Iris pigment epithelial cell (primary cell): ENCODE measurements at places on chromosomes 7 and 10.

GRCh38 chr10:50398381-50398780 is 147.1 kb upstream of the ASAH2 start:
- DNase-seq: peak; percentile 84

DNA sequence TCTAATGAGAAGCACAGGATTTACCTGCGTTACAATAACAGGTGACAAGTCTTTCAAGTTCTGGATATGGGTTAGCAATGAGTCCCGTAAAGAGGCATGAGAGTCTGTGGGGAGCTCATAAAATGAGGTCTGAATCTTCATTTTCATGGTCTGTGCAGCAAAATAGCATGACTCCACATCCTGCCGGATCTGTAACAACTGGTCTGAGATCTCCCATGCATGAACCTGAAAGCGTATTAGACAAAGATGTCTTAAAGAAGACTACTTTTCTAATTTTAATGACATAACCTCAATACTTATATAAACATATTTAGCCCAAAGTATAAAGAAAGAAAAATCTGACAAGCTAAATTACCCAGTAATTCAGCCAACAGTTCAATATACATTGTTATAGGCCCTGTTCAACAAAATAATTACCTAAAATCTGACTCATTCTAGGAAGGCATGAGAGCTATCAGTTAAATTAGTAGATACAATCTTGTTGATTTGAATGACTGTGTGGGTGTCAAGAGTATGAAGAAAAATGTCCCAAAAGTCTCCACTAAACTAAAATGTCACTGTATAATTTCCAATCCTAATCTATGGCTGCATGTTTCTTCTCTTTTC is 36.9 kb downstream of the TNPO3 start:
- DNase-seq: no peak

DNA sequence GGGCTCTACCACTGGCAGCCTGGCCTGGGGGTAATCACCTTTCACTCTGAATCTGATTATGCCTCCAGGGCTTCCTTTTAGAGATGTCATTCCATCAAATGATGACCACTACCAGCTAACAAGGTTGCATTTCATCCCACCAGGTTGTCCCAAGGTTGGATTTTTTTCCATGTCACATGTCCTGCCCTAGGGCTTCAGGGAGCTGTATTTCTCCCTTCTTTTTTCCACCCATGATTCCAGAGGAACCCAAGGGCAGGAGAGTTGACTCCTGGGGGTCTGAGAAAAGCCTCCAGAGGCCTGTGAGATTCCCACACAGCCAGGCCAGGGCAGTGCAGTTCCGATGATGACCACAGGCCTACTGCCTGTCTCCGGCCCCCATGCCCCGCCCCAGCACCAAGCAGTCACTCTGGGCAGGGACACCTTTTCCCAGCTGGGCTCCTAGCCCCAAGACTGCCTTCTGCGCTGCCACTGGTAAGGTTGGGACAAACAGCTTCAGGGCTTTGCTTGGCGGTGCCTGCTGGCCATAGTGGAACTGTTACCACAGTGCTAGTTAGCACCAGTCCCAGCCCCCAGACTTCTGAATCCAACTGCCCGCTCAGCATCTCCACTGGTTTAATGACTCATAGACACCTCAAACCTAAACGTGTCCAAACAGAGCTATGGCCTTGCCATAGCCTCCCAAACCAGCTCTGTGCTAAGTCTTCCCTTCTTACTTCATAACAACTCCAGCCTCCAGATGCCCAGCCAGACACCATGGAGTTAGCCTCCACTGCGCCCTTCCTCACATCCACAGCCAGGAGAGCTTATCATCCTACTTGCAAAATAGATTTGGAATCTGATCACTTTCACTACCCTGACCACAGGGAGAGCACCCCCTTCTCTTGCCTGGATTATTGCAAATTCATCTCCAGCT is 133.7 kb downstream of the ARHGAP22 start:
- peak; percentile 19 for DNase-seq

DNA sequence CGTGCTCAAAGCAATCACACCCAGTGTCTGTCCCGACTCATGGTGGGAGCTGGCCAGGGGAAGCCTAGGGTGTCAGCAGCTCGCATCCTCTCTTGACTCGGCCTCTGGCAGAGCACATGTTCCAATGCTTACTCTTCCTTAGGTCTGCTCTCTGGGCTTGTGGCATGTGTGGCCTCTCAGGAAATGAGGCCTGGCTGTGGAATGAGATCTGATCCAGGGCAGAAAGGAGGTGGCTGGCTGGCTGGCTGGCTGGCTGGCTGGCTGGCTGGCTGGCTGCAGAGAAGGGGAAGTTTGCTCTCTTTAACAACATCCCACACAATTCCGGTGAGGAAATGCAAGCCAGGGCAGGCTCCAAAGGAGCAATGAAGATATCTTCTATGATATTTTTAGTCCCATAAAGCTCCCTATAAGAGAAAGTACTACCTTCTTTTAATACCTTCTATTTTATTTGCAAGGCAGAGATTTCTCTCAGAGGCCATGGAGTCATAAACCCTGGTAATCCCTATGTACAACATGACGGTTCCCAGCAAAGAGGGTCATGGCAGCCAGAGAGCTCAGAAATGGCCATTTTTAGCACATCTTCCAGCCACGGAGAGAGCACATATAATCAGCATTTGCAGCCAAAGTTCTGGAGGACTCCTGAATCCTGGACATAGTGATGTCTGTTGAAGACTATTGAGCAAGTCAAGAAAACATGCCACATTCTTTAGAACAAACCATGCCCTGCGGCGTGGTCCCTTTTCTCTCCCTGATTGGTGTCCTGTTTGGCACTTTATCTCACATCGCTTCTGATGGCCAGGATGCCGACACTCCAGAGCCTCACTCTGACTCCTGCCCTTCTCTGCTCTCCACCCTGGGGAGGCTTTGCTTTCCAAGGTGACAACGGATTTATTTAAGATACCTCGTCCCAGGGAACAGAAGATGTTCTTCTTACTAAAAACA is 153.7 kb downstream of the FANK1 start:
- peak; percentile 62 for DNase-seq

- no peak for DNase-seq
Measured at GRCh38 chr10:85598646-85599045, 767.9 kb downstream of the GRID1 start.

DNA sequence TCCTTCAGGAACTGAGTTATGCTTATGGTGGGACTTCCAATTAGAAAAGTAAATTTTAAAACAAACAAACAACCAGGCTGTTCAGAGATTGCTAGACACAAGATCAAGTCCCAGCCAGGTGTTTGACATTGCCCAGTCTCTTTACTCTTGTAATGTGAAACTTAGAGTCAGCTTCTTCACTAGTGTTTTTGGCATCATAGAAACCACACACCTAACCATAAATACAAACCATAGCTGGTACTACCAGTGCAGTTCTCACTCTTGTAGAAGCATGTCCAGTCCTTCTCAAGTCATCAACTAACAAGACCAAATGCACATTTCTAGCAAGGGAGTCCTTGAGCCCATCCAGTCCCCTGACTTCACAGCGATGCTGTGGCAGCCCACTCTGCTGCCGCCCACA is 339.9 kb downstream of the GFRA1 start:
- DNase-seq: no peak

DNA sequence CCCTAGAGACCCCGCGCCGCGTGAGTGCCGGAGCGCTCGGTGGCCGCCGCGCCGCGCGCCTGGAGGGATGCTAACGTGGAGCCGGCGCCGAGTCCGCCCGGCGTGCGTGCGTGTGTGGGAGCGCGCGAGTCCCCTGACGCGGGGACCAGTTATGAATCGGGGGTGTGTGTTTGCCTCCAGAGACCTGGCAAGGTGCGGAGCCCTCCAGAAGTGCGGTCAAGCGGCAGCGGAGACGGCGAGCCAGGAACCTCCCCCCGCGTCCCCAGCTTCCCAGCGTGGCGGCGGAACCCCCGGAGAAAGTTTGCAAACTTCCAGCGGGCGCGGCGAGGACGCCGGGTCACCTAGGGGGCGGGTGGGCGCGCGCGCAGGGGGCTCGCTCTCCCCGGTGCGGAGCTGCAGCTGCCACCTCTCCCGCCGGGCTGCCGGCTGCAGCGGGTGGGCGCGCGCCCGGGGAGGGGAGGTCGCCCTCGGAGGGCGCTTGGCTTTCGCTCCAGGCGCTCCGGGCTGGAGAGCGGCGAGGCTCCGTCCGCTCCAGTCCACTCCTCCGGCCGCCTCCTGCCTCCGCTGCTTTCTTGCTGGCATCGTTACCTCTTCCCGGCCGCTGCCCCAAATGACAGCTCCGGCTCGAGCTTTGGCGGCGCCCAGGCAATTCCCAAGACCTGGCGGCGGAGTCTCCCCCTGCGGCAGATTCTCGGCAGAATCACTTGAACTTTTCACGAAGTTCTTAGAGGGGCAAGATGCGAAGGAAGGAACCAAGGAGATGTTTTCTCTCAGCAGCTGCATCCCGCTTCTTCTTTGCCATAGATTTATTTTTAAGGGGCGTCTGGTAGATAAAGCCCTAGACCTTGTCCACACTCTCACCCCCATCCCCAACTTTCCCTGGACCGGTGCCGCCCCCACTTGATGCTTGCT is 2.3 kb upstream of the CREB5 start:
- peak; percentile 46 for DNase-seq

DNA sequence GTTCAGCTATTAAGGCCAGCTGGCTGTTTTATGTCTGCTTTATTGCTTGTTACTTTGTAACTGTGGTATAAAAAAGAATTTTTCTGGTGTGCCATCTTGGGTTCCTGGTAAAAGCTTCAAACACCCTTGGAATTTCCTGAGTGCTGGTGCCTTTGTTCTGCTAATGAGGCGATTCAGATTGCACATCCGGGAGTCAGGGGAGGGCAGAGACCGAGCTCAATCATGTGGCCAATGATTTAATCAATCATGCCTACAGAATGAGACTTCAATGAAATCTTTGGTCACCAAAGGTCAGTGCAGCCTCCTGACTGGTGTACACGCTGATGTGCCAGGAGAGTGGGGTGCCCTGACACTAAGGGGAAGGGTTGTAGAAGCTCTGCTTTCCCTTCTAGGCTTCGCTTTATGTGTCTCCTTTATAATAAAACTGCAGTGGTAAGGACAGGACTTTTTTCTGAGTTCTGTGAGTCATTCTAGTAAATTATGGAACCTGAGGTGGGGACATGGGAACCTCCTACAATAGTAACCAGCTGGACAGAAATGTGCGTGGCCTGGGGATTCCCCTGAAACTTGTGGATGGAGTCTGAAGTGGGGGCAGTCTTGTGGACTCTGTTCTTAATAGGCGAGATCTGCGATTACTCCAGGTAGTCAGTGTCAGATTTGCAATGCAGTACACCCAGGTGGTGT is 69.4 kb upstream of the OGDHL start:
- DNase-seq: peak; percentile 35

DNA sequence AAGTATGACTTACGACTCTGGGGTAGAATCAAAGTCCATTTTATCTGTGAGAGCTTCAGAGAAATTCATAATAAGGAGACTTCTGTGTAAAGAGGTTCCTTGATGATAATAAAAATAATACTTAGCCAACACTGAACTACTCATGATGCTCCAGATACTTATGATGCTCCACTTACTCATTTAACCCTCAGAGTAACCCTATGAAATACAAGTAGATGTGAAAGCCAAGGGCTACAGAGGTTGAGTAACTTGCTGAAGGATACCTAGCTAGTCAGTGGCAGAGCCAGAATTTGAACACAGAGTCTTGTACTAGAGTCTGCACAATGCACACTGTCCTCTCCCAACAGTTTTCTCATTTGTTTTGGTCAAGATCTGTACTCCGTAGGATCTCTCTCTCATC is 89.5 kb downstream of the HECW1 start:
- peak; percentile 61 for DNase-seq

GRCh38 chr10:120286280-120286679 is 170.7 kb upstream of the PLPP4 start:
- DNase-seq: no peak

GRCh38 chr10:62640411-62640810 is 164.1 kb upstream of the ADO start:
- no peak for DNase-seq

DNA sequence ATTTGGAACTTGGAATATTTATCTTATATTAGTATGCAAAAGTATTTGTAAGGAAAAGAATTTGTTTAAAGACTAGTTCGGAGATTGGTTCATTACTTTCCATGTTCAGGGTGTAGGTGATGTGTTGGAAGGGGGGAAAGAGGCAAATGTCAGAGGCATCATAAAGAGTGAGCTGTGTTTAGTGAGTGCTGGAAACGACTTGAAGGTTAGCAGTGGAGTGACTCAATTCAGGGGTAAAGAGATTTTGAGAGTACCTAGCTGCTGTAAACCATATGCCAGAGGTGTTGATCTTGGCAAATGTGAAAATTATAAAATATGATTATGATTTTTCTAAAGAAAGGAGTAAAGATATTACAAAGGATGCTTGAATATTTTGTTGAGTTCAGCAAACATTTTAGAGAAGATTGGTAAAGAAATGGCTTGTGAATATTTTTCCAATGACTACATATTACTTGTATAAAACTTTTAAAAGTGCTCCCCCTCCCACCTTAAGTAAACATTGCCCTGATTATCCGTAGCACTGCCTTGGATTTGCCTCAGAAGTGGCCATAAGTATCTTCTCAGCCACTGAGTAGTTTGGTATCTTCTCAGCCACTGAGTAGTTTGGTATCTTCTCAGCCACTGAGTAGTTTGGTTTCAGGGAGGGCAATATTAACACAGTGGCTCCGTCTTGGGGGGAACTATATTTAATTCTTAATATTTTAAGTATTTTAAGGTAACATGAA is 51.5 kb downstream of the ZNRF2 start:
- no peak for DNase-seq

DNA sequence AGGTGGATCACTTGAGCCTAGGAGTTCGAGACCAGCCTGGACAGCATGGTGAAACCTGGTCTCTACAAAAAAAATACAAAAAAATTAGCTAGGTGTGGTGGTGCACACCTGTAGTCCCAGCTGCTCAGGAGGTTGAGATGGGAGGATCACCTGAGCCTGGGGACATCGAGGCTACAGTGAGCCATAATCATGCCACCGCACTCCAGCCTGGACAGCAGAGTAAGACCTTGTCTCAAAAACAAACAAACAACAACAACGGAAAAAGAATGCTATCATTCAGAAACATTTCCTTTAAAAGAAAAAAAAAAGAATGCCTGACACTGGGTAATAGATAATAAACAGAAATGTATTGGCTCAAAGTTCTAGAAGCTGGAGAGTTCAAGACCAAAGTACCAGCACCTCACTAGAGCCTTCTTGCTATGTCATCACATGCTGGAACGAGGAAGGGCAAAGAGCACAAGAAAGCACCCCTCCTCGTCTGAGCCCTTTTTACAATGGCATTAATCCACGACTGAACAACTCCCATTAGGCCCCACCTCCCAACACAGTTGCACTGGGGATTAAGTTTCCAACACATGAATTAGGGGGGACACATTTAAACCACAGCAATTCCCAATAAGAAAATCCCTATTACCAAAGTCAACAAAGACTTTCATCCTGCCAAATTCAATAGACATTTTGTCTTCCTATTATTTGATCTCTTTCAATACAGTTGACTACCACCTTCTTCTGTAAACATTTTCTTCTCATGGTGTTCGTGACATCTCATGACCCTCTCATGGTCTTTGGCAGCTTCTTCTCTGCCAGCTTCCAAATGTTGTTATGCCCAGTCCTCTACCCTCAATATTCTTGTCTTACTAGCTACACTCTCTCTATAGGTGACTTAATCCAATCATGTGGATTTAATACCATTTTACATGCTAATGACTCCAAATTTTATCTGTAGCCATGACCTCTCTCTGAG is 20.0 kb downstream of the AKR1D1 start:
- DNase-seq: no peak
